OCI-M1 (cell line): ENCODE measurements at places on chromosomes 2 and 18.
A peak's percentile ranks its signal among the peaks of the same experiment; 100 is the strongest.

GRCh38 chr18:56795381-56795780 is 144.2 kb downstream of the WDR7 start:
- DNase-seq: no peak

GRCh38 chr2:222912117-222912516 is 51.3 kb downstream of the ACSL3 start:
- DNase-seq: peak; percentile 94

- no peak for DNase-seq
Measured at GRCh38 chr2:153416071-153416470, 62.5 kb downstream of the RPRM start.

DNA sequence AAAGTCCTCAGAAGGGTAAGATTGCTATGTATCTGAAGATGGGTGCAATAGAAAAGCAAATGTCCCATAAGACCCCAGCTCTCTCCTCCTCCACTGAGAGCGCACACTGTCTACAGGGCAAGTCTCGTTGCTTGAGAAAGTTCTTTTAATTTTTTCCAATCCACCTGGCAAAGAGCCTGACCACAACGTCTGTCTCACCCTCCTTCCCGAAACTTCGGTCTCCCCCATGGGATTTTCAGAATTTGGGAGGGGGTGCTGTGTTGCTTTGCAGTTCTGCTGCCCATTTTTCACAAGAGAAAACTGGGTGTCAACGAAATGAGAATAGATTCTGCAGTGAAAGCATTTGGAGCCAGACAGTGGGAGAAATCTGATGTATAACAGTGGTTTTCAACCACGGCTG is 40.4 kb downstream of the SERTAD2 start:
- DNase-seq: no peak
